ENCODE measurements at places on chromosomes 2 and 18.
A peak's percentile ranks its signal among the peaks of the same experiment; 100 is the strongest.

DNA sequence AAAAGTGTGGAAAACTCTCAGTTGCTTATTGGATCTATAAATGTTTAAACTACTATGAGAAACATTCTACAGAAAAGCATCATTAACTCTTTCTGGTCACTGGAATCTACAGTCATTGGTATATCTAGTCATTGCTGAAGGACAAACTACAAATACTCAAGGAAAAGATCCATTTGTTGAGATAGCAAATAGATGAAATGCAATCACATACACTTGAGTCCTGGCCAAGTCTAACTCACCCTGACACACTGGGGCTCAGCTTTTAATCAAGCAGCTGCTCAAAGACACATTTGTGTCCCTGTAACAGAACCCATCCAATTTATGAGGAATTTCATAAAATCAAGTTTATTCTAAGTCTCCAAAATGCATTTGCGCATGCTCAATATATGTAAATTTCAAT, 68.7 kb downstream of the CDH2 start:
- DNase-seq: no peak

- peak; percentile 82 for DNase-seq
Measured at GRCh38 chr2:70789304-70790135, 923 bp downstream of the FIGLA start.

DNA sequence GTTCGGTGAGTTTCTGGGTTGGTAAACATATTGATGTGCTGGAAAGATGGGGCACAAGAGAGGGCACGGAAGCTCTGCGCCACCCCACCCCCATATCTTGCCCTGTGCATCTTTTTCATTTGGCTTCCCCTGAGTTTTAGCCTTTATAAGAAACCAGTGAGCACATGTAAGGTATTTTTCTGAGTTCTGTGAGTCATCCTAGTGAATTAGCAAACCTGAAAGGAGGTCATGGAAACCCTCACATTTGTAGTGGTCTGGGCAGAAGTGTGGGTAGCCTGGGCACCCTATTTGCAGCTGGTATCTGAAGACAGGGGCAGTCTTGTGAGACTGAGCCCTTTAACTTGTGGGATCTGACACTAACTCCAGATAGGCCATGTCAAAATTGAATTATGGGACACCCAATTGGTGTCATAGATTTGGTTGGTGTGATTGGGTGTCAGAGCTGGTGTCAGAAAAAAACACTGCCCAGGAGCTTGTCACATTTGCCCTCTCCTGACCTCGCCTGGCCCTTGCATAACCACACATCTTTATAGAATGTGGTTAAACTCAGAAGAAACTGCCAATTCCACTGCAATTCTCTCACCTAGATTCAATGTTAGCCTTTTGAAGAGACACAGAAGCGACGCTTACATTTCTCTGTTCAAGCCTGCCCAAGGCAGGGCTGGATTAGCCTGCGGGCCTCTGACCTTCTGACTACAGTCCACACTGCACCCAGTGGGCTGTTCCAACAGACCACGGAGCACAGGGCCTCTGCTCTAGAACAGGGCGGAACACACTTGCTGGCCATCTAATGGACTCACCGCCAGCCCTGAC, 12.0 kb upstream of the GALM start:
- no peak for DNase-seq

GRCh38 chr2:170883683-170884082, 45.4 kb upstream of the GORASP2 start:
- DNase-seq: no peak

- DNase-seq: no peak
Measured at GRCh38 chr2:104473546-104473945, 380.4 kb upstream of the POU3F3 start.

DNA sequence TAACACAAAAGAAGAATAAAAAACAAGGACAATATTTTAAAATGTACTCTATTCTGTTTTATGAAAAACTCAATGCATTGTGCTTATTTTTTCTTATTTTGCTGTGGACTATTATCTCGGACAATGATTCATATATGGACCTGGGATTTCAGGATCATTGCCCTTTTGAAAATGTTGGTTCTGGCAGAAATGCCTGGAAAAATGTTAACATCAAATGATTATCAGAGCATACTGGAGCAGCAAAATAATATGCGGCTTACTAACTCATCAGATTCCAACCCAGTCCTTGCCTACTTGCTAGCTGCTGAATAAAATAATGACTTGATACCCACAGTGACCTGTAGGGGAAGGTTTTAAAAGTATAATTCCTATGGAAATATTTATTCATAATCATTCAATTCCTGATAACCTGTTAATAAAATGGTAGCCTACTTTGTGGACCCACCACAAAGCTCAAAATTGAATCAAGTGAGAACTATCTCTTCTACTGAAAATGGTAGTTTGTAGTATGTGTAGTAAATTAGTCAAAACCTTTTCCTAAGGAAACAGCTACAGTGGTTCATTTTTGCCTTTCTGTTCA, 117.4 kb downstream of the NEB start:
- no peak for DNase-seq

DNA sequence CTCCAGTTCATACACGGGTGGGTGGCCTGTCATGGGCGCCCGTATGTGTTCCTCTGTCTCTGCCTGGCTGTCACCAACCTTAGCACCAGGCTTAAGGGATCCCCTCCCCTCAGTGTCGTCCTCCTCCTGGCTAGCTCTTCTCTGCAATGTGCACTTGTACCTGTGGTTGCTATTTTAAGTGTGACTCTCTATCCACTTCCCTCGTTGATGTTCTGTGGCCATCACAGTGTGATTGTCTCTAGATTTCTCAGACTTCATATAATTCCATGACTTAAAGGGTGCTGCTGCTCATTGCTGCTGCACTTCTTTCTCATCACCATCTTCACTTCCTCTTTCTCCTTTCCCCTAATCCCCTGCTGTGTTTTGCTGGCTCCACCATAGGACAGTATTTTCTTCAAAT, 143.4 kb downstream of the EML6 start:
- DNase-seq: no peak

DNA sequence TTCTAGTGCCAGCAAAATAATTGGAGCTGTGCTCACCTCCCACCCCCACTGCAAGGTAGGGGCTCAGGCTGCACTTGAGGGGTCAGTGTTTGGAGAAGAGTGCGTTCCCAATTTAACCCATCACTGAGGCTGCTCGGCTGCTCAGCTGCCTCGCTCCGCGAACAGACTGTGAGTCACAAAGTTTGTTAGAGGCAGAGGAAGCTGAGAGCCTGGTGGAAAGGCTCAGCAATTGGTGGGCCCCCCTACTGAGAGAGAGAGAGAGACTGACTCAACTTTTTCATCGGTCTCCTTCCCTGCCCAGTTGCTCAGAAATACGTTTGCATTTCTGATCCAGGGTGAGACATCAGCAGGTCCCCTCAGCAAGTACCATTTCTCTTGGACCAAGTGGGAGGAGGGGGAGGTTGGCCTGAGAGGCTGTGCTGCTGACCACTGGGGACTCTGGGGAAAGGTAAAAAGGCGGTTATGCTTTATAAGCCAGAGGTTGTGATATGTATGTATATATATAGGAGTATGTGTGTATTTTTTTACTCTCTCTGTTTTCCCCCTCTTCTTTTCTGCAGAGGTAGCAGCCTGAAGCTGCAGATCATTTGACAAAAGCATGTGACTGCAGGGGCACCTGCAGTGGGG, 1.5 kb downstream of the EFR3B start:
- DNase-seq: peak; percentile 62

DNA sequence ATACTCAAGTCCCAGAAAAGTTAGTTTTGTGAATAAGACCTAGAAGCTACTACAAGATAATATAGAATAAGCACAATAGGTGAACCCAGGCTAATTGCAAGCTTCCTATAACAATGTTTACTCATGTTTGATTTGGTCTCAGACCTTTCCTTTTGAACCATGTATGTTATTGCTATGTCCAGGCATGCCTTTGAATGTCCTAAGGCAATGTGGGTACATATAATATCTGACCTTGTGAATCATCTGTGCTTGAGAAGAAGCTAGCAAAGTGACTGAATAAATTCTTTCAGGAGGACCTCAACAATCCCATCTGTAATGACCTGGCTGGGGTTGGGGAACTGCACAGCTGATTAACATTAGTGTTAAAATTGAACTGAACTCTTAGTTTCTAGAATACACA, 1285.9 kb upstream of the CELF4 start:
- no peak for DNase-seq

DNA sequence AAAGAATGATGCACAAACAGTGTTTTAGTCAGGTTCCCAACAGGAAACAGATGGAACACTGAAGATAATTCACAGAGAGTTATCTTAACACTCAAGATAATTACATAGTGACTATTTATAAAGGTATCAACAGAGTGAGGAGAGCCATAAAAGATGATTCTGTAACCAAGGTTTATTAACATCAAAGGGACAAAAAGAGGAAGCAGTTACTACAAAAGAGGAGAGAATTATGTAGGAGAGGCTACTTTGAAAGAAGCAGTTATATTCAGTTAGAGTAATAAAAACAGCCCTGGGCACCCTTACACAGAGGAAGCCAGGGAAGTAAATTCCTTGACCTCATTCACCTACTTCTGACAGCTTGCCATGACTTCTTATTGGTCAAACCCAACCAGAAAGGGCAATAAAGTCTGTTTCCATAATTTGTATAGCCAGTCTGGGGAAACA, 326.5 kb upstream of the SLC39A10 start:
- DNase-seq: no peak

DNA sequence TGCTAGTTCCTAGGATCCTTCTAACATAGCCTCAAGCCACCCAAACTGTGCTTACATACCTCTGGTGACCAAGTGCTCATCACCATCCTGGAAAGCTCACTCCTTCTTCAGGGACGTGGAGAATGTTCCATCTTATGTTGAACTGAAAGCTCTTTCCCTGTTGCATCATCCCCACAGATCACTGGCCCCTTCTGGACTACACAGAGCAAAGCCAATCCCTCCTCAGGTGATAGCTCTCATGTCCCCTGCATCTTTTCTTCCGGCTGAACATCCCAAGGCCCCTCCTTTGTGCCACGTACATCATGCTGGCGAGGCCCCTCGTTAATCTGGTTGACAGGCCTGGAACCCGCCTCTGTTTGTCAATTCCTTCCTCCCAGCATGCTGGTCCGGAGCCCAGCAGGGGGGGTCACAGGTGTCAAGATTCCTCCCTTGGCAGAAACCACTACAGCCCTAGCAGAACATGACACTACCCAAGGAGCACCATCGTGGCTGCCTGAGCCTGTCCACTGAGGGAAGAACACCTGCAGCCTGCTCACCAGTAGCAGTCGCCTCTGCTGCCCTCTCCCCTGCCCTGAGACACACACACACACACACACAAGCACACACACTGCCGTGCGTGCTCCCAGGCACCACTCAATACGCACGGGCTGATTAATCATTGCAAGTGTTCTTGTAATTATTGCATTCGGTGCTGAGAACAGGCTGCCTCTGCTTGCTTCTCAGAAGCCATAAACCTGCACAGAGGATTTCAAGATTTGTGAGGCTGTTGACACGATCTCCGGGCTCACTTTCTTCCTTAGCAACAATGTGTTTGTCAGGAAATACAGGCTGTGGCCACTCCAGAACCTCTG, 6.3 kb upstream of the KCNK3 start:
- DNase-seq: no peak

DNA sequence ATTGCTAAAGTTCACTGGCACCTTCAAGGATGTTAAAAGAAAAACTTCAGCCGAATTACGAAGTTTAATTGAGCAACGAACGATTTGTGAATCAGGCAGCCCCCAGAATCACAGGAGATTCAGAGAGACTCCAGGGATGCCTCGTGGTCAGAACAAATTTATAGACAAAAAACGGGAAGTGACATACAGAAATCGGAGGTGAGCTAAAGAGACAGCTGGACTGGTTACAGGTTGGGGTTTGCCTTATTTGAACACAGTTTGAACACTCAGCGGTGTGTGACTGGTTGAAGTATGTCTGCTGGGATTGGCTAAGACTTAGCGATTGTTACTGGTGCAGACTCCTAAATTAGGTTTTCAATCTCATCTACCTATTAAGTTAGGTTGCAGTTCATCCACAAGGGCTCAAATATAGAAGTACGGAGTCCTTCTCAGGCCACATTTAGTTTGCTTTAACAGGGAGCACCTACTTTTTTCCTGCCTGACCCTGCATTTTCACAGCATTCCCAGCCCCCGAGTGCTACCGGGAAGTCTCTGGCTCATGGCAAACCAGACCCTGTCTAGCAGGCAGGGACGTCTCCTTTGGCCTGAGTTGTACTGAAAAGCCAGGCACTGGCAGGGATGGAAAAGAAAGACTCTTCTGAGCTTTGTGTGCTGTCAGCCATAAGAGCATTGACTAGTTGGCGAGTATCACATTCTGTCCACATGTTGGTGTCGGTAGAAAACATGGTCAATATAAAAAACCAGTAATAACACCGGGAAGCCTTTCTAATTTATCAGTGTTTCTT, 41.1 kb downstream of the CDCA7 start:
- DNase-seq: no peak

DNA sequence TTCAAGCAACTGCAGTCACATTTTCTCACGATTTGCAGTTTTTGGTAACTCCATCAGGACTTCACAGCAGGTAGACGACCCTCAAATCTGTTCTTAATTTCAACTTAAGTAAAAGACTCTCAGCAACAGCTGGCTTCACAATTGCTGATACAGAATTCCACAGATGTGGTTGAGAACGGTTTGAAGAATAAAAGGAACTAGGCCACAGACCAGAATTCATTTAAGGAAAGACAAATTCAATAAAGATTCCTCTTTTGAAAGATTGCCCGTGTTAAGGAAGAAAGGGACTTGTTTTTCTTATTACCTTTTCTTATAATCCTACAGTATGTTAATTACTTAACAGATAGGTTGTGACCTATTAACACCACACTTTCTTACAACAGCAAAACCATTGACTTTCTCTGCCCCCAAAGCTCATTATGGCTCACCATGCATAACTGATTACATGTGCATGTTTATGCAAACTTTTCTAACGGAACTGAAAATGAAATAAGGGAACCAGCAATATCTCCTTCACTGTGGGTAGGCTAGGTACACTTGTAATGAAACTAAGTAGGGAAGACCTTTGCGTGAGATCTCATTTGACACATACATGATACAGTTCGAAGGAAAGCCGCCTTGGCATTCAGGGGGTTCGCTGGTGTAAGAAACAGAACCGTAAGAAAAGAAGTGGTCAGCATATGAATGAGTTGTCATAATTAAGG, 4.7 kb upstream of the ZNF516 start:
- DNase-seq: no peak

- no peak for DNase-seq
Measured at GRCh38 chr2:105760639-105761337, 16.1 kb downstream of the NCK2 start.

- no peak for DNase-seq
Measured at GRCh38 chr2:235052514-235053354, 100.9 kb downstream of the SH3BP4 start.

DNA sequence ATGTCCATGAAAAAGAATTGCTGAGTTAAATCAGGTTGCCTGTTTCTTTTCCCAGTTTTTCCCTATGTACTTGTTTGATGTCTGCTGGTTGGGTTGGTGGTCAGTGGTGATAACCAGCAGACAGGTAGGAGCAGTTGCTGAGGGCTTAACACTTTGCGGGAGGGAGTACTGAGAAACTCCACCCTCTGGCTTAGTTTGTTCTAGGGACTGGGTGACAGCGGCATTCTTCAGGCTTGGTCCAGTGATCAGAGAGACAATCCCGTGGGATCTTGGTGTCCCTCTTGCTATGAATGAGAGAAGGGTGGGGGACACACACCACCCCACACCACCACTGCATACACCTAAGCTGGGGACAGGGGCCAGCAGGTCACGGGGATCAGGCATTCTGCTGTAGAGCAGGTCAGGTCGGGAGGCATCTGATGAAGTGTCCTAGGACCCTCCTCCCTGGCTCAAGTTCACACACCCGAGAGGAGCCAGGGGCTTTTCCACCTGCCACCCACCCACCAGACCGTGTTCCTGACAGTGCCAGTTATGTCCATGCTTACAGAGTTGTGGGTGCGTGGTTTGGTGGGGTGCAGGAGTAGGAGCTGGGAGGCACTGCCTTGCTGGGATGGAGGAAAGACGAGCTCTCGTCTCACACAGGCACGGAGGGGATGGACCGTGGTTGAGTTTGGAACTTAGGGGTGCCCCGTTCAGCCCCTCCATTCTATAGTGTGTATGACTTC, 21.3 kb upstream of the ALLC start:
- peak; percentile 29 for DNase-seq

Data from ecto neural progenitor cell (in vitro differentiated cells).